ENCODE measurements at places on chromosomes 13 and 19.

DNA sequence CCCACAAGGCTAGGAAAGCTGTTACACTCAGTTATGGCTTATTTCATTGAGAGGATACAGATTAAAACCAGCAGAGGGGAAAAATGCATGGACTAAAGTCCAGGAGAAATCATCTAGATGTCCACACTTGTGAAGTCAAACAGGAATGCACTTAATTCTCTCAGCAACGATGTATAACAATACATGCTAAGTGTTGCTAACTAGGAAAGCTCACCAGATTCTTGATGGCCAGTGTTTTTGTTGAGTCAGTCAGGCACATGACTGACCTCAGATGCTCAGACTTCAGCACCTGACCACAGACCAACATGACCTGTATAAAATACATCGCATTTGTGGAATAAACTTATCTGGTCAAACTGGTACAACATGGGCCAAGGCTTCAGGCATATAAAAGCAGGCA lies 470.2 kb upstream of the PRR20A start:
- DNase-seq = no peak

DNA sequence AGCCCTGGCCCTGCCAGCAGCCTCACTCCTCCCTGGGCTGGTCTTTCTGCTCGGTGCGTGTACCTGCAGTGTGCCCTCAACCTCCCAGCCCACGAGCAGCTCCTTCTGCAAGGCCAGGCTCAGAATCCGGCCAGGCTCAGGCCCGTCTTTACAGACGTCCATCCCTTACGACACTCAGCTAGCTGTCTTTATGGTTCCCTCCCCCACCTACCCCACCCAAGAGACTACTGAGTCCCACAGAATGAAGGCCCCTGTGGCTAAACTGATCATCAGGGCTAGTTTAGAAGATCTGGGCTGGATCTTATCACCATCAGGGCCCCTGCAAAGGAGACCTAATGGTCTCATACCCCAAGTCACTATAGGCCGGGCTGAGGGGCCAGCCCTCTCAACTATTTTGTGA lies 10.7 kb downstream of the TMEM150B start:
- no peak for DNase-seq

- peak; percentile 93 for DNase-seq
Measured at GRCh38 chr13:41060082-41060723, 1.1 kb upstream of the WBP4 start.

DNA sequence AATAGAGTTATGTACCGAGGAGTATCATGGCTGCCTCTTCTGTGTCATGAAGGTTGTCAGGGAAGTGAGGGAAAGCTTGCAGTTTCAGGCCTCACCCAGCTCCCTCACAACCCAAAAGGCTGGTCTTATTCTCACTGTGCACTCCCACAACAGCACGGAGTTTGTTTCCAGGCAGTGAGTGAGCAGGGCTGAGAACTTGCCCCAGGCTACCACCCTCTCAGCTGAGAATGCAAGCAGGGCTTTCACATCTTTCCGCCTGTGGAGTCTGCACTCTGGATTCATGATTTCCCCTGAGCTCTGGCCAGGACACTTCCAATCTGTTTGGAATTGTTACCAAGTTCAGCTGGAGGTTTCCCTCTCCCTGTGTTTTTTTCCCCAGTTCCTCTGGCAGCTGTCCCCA lies 2284.7 kb upstream of the PCDH20 start:
- no peak for DNase-seq

DNA sequence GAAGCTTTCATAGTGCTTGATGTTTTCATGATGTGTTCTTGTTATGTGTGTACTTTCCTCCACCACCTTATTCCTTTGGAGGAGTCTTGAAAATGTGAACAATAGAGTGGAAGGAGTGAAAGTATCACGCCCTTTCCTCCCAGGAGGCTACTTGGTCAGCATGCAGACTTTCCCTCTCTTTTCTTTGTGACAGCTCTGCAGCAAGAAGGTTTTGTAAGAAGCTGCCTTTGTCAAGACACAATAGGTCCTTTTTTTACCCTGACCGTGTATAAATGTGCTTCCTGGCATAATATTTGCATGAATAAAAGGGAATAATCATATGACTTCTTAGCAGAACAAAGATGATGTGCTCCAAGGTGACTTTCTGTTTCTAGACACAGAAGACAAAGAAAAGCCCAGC lies 882.6 kb upstream of the SLITRK5 start:
- DNase-seq = no peak

- DNase-seq = no peak
Measured at GRCh38 chr19:5074407-5074806, 105.5 kb downstream of the KDM4B start.

DNA sequence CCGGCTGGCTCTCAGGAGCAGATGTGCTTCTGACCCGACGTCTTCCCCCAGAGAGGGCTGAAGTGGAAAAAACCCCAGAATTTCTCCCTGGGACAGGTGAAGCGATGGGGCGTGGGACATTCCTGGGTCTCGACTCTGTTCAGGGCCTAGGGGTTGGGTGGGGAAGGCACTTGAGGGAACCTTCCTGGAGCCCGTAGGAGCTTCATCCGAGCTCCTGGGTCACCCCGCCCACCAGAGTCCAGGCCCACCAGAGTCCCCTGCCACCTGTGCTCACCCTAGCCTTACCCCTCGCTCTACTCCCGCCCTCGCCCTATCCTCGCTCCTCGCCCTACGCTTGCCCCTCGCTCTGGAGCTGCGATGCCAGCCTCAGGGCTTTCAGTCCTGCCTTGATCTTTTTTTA lies 23.2 kb downstream of the EPN1 start:
- no peak for DNase-seq

DNA sequence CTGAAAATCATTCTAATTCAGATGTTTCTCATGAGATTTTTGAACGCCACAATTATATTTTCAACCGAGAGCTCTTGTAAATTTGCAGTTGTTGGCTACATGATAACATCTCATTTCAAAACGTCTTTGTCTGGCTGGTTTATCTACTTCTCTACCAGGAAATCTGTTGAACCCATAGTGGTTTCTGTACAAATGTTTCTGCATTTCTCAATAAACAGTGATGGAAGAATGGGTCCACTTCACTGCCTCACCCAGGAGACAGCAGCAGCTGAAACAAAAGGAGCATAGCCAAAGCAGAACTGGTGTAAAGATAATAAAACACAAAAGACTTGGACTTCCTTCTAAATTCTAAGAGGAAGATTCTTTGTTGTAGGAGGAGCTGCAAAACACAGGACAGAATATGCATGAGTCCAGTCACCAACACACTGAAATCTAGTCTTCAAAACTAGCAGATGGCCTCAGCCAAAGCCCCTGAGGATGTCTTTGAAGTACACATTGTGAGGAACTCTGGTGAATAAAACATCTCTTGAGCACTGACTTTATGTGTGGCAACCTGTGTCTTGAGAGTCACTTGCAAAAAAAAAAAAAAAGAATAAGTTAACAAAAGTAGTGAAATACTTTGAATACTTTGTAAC lies 68.6 kb upstream of the FGF14 start:
- no peak for DNase-seq

DNA sequence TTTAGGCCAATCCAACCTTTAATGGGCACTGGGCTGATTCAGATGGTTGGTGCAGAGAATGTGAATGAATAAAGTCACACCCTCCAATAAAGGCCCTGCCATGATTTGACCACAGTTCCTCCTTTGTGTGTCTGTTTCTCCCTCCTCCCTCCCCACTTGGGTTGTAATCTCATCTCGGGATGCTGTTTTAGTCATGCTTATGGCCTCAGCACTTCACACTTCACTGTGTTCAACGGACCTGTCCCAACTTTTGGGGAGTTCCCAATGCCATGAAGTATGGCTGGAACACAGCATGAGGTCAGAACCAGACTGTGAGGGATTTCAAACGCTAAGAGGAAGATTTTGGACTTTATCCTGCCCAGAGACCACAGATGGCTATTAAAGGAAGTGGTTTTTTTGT lies 5.6 kb upstream of the RAB8A start:
- no peak for DNase-seq

Measured in fibroblast of skin of right quadriceps (primary cell).